ENCODE measurements at places on chromosomes 1 and 21.

- no peak for DNase-seq
These were observed 591.6 kb upstream of the PLXNA2 start for GRCh38 chr1:208835781-208836180.

DNA sequence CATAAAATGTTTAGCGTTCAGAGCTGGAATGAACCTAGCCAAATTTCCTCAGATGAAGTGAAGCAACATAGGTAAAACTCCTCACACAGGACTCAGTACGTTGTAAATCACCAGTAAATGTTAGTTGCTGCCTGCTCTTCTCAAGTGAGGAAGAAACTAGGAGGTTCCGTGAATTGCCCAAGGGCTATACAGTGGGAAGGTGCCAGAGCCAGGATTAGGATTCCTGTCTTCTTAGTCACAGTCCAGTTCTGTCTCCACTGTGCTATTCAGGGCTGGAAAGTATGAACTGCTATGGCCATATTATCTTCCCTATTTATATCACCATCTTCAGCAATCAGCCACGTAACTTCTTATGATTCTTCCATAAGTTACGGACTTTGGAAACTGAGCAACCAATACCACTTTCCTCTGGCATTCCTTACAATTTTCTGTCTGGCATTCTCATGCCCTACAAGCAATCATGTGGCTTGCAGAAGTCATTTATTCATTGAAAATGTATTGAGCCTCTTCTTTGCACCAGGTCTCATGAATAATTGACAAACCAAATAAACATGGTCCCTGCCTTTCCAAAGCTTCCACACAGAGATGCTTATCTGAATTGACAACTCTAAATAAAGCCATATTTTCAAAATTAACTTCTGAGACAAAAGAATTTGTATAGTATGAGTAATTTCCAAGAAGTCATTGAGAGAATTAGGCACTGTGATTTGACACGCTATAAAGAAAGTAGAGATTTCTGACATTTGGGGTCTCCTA, 271.6 kb upstream of the SGIP1 start:
- no peak for DNase-seq

DNA sequence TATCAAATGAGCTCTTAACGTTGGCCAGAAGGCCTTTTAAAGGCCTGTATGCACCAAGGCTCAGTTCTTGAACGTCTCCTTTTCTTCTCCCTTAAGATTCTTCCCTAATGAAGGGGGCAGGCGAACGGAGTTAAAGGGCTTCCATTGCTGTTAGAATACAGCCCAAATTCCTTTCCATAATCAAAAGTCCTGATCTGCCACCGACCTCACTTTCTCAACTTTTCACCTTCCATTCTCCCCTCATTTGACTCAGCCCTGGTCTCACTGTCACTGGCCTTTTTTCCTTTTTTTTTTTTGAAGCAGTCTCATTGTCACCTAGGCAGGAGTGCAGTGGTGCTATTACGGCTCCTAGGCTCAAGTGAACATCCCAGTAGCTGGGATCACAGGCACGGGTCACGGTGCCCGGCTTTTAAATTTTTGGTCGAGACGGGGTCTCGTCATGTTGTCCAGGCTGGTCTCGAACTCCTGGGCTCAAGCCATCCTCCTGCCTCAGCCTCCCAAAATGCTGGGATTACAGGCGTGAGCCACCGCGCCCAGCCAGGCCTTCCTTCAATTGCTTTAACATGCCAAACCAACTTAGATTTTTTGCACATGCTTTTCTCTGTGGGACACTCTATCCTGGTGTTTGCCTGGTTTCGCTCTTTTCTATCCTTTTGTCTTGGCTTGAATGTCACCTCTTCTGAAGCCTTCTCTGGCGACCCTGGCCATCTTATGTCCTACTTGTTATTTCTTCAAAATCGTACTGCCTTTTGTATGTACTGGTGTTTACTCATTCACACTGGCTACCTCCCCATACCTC, 612 bp upstream of the CMPK1 start:
- DNase-seq, result no peak

- no peak for DNase-seq
These were observed 1.7 kb downstream of the TRABD2B start for GRCh38 chr1:47995306-47996050.

DNA sequence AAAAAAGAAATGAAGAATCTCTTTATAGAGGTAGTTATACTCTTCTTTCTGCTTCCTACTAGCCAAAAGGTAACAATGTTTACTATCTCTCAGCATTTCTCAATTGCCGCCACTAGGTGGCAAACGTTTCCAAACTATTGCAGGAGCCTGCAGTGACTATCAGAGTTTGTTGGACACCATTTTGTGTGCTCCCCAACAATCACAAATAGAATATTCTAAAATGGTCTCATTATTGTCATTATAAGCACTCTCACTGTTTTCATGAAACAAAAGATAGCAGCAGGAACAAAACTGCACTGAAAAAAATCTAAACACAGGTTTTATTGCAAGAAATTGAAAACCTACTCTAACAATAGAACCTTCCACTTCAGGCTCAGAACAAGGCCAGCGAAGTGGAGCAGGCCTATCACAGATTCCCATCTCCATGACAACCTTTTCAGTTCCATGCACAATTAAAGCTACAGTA, 83.9 kb upstream of the PLPPR4 start:
- no peak for DNase-seq

GRCh38 chr1:226097866-226098625, 35.5 kb downstream of the H3-3A start:
- DNase-seq, result no peak
